ENCODE measurements at places on chromosomes 2 and 18.

DNA sequence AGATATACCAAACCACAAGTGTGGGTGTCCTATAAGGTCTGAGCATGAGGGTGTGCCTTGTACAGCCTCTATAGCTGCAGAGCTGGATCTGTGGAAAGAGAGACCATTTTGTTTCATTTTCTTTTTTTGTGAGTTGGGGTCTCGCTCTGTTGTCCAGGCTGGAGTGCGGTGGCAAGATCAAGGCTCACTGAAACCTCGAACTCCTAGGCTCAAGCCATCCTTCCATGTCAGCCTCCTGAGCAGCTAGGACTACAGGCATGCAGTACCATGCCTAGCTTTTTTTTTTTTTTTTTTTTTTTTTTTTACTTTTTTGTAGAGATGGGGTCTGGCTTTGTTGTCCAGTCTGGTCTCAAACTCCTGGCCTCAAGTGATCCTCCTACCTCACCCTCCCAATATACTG lies 10.7 kb downstream of the KIF3C start:
- DNase-seq: no peak

DNA sequence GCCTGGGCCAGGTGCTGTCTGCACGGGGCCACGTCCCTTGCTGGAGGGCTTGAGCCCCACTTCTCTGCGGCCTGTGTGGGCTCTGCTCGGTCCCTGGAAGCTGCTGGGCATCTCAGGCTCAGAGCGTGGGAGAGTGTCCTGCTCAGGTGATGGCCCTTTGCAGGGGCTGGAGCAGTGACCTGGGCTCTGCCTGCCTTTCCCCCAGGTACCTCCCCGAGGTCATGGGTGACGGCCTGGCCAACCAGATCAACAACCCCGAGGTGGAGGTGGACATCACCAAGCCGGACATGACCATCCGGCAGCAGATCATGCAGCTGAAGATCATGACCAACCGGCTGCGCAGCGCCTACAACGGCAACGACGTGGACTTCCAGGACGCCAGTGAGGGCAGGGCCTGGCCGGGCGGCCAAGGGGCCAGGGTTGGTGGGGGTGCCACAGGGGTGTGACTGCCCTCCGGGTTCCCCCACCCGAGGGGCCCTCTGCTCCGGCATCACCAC lies 29.9 kb downstream of the GPC1 start:
- DNase-seq: no peak

DNA sequence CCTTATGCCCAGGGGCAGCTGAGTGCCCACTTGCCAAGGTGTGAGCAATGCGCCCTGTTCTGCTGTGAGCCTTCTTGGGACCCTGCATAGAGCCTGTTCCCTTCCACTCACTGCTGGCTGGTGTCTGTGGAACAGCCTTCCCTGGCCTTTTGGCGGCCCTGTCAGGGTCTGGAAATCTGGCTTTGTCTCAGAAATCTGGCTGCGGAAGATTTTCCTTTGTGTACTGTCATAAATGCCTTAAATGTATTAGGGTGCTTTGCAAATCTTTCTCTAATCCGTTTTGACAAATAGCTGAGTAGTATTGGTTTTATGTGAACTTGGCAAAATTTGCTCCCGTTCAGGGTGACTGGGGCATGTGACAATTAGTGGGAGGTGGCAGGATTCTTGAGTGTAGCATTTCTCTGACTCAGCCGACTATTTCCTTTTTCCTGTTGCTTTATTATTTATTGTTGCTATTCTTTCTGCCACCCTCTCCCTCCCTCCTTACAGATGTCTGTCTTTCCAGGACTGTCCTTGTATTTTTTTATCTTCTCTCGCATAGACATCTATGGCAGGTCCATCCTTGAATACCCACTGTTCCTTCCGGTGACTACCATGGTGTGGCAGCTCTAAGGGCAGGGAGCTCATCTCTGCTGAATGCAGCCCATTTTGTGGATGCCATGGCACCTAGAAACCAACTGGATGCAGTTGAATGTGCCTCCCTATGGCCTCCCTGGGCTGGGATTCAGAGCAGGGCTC lies 41.8 kb downstream of the LDLRAD4 start:
- peak; percentile 6 for DNase-seq

DNA sequence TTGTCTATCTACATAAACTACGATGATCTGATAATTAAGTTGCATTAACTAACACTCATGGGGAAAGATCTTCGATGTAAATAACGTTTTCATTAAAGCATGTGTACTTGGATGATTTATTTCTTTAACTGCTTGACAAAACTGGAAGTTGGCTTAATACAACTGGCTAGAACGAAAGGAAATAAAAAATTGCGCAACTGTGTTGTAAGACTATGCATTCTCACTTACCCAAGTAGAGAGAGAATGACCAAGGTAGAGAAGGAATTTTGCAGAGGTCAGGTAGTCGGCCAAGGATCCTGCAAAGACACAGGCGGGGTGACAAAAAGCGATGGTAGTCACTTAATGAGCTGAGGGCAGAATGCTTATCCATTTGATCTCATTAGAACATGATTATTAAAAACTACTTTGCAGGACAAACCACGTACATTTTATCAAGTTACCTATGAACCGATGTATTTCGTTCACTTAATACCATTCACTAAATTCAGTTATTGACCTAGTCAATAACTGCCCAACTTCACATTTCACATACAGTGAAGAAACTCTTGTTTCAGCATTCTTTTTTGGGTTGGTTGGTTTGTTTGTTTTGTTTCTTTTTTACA lies 900 bp downstream of the SLC40A1 start:
- no peak for DNase-seq

GRCh38 chr2:35741556-35741955 lies 614.0 kb upstream of the CRIM1 start:
- DNase-seq: no peak

- DNase-seq: no peak
Measured at GRCh38 chr2:853203-853870, 97.3 kb upstream of the SNTG2 start.

- no peak for DNase-seq
Measured at GRCh38 chr2:170745305-170745704, 24.9 kb upstream of the ERICH2 start.

GRCh38 chr2:205822579-205822978 lies 140.3 kb downstream of the NRP2 start:
- DNase-seq: peak; percentile 70

- peak; percentile 12 for DNase-seq
Measured at GRCh38 chr2:221492636-221493035, 79.5 kb downstream of the EPHA4 start.

GRCh38 chr2:84238907-84239306 lies 220.2 kb downstream of the SUCLG1 start:
- no peak for DNase-seq

GRCh38 chr2:68706637-68707036 lies 28.0 kb upstream of the ARHGAP25 start:
- DNase-seq: no peak

GRCh38 chr2:72924353-72925240 lies 7.3 kb downstream of the EMX1 start:
- no peak for DNase-seq

- no peak for DNase-seq
Measured at GRCh38 chr2:79178076-79178674, 18.6 kb upstream of the REG3A start.

DNA sequence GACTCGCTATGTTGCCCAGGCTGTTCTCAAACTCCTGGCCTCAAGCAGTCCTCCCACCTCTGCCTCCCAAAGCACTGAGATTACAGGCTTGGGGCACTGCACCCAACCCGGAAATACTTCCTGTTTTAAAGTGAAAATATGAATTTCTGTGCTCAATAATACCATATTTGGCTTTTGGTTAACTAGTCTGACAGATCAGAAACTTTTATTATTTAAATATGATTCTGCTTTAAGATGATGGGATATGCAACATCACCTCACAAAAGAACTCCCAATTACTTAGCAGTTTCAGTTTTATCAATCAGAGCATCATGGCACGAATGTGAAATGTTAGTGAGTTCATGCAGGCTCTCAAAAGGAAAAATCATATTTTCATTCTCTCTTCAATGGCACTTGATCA lies 120.6 kb downstream of the PTRHD1 start:
- no peak for DNase-seq

DNA sequence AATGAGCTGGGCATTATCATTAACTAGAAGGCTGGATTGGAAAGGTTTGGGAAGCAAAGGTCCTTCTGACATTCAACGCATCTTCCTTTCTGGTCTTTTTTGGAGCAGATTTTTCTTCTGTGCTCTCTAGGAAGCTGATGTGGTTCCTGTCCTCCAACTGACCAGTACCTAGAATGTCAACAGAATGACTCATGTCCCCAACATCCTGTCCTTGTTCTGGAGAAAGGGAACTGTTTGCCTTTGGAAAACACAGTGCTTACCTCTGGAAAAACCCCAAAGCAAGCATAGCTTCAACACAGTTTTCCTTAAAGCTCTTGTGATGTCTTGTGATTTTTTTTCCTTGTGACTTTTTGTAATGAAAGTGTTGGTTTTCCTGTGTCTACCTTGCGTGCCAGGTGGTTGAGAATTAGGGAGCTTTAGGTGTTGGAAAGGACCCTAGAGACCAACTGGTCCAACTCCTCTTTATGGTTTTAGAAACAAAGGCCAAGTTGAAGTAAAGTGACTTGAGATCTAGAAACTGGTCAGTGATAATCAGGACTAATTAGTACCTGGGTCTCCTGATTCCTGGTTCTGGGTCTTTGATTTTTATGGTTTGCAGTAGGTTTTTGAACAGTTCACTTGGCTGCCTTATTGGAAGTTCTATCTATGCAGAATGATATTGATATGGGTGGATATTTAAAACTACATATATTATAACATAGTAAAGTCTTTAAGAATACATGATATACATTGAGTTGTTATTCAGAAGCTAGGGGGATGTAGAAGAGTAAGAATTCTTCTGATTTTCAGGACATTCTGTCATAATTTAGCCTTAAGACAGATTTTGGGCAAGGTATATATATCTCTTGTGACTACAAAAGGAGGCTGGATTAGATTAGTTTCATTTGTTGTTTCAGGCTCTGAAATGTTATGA lies 70.5 kb downstream of the FMNL2 start:
- peak; percentile 68 for DNase-seq

GRCh38 chr18:59051470-59052165 lies 88.1 kb upstream of the SEC11C start:
- no peak for DNase-seq

- DNase-seq: no peak
Measured at GRCh38 chr2:216351172-216351925, 20.9 kb downstream of the MARCHF4 start.

DNA sequence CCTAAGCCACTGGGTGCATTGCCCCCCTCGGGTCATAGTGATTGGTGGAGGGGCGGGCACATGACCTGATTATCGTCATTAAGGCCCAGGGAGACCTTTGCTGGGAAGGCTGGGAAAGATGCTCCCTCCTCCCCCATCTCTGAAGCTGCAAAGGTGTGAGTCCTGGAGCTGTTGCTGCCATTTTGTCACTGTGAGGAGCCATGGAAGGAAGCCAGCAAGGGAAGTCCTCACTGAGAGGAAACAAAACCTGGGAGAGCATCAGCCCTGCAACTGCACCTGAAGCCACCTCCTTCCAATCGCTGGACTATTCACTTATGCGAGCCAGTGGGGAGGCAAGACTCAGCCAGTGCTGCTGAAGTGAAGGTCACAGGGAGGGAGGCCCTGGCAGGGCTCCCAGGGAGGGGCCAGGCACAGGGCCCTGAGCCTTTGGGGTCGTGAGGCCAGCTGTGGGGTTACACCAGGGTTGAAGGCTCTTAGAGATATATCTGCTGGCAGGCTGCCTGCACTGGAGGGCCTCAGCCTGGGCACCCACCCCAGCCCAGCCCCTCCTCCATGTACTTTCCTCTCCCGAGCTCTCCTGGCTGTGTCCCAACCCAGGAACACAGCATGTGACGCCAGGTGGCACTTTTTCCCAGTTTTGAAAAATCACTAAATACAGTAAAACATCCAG lies 10.7 kb upstream of the FAHD2A start:
- no peak for DNase-seq

DNA sequence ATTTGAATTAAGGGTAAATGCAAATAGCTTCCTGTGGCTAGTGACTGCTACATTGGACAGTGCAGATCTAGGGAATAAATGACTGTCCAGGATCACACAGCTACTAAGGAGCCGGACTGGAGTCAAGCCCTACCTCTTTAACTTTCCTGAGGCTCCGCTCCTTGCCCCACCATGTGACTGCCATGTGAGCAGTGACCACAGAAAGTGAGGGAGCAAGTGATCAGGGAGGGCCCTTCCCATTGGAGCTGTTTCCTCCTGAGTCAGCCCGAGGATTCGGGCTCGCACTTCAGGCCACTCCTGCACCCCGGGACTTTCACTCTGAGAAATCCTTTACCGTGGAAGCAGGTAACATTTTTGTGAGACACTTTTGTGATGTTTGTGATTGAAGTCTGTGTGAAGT lies 198.0 kb downstream of the ANKRD30B start:
- no peak for DNase-seq

DNA sequence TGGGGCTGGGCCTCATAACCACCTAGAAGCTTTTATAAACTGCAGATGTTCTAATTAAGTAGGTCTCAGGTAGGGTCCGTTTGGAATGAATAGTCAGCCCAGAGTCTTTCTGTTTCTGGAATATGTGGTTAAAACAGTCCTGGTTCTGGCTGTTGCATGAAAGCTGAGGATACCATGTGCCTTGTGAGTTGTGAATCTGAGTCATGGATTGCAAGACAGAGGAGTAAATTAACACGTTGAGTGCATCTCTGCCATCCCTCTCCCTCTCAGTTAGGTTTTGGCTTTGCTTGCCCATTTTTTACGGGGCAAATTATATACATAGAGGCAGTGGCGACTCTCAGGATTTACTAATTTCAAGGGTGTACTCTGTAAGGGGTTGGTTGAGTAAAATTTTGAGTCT lies 59.1 kb downstream of the NCK2 start:
- peak; percentile 14 for DNase-seq

GRCh38 chr2:148391324-148391723 lies 253.2 kb upstream of the EPC2 start:
- peak; percentile 55 for DNase-seq

DNA sequence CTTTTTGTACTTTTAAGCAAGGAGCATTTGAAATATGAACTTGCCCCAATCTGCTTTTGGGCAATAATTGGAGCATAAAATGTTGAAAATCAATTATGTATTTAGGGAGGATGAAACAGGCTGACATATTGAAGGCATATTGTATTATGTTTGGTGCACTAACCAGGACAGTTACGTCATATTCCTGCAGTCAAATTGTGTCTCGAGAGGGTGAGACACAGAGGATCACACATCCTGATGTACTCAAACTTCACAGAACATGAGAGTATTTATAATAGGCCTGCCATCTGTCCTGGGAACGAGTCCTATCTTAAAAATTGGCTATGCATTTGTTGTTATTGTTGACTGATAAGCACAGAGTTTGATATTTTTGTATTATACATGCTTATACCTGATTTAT lies 44.7 kb downstream of the TANC1 start:
- DNase-seq: no peak

GRCh38 chr2:195664528-195664927 lies 7.5 kb downstream of the SLC39A10 start:
- DNase-seq: peak; percentile 20

All from EH (cell line).